Right hindlimb (tissue), 1 donor: ENCODE measurements at places on chromosomes 7 and 10.

- no peak for DNase-seq
Observed at GRCh38 chr7:37341033-37341630, 107.5 kb downstream of the ELMO1 start.

DNA sequence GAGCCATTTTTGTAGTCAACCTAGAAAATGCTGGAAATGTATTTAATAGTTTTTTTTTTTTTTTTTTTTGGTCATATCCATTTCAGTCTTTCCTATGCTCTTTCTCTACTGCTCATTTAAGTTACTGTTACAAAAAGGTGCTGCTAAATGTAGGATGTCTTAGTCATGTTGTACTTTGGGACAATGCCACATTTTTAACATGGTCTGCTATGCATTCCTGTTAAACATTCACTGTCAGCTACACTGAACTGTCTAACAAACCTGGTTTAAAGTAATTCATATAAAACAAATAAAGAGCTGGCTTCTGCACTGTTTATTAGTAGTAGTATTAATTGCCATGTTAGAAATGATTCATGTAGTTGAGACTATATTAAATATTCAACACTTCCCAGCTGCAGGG lies 108.6 kb downstream of the NSUN6 start:
- no peak for DNase-seq

GRCh38 chr10:78454123-78454645 lies 420.5 kb downstream of the RPS24 start:
- DNase-seq, result no peak

DNA sequence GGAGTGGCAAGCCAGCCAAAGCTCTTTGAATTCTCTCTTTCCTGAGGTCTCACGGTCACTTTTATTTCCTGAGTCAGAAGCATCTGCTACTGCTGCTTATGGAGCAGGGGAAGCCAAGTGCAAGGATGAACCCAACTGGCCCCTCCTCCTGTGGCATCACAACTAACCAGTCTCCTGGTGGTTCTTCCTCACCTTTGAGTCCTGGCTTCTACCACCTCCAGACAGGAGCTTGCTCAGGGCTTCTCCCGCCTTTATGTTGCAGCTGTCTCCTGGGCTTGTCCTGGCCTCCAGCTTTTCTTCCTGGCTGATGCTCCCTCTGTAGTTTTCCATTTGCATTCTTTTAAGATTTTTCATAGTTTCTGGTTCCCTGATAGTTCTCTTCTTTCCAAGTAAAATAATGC lies 349.7 kb upstream of the NRP1 start:
- peak; percentile 79 for DNase-seq

- no peak for DNase-seq
Observed at GRCh38 chr7:128200376-128200775, 40.7 kb upstream of the LEP start.

DNA sequence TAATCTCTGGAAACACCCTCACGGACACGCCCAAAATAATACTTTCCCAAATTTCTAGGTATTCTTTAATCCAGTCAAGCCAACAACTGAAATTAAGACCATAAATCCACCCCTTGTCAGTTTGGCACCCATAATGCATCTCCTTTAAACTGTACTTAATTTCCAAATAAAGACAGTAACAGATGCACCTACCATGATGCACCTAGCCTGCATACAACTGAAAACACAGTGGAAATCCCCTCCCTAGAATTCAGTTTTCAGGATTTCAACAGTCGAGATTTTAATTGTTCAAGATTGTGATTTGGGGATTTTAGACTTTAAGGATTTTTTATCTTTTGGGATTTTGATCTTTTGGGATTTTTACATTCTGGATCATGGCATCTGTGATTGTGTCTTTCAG lies 17.1 kb downstream of the STK17A start:
- no peak for DNase-seq

DNA sequence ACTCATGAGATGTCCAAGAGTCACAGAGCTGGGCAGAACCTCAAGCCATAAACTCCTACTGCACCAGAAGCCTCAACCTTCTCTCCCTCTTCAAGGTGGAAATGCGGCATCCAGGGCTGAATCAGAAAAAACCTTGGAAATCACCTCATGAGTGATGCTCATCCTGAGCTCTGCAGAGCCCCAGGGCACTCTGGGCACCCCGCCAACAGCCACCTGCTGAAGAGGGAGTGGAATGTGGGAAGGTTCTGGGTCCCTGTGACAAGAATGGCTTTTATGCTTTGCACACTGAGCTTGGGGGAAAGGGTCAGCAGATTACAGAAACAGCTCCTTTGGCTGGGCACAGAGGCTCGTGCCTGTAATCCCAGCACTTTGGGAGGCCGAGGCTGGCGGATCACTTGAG lies 18.8 kb downstream of the NUDT1 start:
- DNase-seq, result no peak

DNA sequence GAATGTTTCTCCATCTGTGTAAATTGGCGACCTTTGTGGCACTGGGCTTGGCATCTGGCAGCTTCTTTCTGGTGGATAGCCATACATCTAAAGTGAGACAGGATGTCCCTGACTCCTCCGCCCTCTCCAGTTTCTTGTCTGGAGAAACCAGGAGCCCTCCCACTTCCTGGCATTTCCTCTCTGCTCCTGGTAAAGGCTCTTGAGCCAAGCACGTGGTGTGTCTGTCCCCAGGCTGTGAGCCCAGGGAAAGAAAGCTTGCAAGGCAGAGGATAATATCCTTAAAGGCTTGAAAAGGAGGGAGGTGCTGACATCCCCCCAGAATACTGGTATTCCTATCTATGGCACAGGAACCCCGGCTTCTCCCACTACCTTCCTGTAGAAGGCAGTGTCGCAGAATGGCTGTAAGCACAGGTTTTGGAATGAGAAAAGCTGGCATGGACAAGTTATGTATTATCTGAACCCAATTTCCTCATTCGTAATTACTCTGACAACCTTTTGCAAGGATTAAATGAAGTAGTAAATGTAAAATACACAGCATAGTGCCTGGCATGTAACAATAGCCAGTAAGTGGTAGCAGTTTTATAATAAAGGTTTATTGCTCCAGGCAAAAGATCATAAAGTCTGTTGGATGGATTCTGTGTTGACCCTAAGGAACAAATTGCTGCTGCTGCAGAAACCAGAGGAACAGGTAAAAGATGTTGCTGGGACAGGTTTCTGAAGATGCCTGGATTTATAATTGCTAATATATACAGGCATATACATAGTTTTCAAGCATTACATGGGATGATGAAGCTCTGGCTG lies 11.8 kb upstream of the ACSL5 start:
- DNase-seq, result peak; percentile 73

- no peak for DNase-seq
Observed at GRCh38 chr7:25289518-25289917, 61.2 kb upstream of the NPVF start.
